ENCODE measurements at places on chromosomes 12 and 14.

GRCh38 chr14:22594156-22594716 is 3.9 kb upstream of the ABHD4 start:
- no peaks in the 10 kb centered on the region for H3K27me3 ChIP-seq
- no peak overlapping the region for H3K4me3 ChIP-seq
- no peak for DNase-seq
- H3K36me3 ChIP-seq: no peaks in the 10 kb centered on the region

DNA sequence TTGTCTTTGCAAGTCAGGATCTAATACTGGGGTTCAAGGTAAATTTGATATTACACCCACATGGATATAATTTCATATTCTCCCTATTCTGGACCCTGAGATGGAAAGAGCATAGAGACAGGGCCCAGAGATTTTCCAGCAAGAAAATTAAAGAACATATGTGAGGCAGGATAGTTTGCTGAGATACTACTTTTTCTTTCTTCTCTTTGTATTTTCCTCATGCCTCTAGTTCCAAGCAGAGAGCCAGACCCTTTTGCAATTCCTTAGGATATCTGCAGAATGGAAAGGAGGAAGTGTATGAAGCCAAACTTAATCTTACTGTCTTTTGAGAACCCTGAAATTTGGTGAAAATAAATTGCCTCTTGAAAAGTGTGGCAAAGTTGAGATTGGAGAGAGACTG is 34.0 kb upstream of the RNASE3 start:
- H3K27me3 ChIP-seq: no peaks in the 10 kb centered on the region
- H3K4me3 ChIP-seq: no peak overlapping the region
- no peaks in the 10 kb centered on the region for H3K36me3 ChIP-seq
- no peak for DNase-seq

GRCh38 chr12:124919521-124920352 is 5.3 kb upstream of the UBC start:
- H3K4me3 ChIP-seq: no peak overlapping the region
- peaks cover 33% of the 10 kb centered on the region for H3K4me1 ChIP-seq
- H3K36me3 ChIP-seq: no peaks in the 10 kb centered on the region
- DNase-seq: peak; percentile 0
- peak overlapping the region; percentile 97 for H3K27ac ChIP-seq
- no peaks in the 10 kb centered on the region for H3K27me3 ChIP-seq

DNA sequence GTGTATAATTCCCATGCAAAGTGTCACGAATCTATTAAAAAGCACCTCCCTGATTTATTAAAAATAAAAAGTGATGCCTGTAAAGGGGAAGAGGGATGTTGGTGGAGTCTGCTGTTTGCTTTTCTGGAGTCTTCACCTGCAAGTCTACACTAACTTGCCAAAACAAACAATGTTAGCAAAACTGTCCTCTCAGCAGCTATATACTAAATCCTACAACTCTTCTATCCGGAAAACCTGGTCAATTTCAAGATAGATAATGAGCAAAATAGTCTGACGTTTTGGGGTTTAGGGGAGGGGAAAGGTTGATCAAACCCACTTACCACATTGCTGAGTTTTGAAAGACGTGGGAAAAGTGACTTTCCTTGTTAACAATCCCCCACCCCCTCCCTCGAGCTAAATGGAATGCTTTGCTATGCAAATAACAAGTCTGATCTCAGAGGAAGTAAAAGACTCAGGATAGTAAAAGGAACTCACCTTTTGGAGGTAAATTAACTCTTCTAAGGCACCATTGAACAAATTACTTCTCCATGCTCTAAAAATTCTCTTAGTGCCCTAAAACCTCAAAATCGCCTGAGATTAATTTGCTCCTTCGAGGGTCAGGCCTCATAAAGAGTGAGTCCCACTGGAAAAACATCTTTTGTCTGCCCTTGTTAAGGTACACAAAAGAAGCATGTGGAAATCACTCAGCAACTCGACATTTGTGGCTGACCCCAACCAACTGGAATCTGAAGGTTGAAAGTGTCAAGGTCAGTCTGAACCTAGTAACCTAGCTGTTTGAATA is 13.5 kb downstream of the BMP4 start:
- no peak overlapping the region for H3K27ac ChIP-seq
- no peak for DNase-seq
- H3K36me3 ChIP-seq: no peaks in the 10 kb centered on the region

DNA sequence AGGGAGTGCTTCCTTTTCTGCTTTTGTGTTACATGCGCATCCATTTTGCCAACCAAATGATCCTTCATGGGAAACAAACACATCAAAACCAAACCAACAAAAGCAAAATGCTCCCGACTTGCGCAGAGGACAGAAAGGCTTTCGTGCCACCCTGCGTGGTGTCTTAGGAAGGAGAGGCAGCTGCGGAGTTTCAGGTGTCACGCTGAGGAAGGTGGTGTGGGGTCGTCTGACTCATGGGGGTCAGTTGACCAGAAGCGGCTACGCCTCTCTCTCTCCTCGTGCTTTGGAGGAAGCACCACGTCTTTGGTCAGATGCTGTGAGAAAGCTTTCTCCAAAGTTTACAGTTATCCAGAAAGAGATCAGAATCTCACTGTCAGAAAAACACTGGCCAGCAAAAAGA is 7.9 kb downstream of the EMP1 start:
- no peak overlapping the region for H3K4me3 ChIP-seq
- H3K27me3 ChIP-seq: no peaks in the 10 kb centered on the region
- no peaks in the 10 kb centered on the region for H3K36me3 ChIP-seq
- H3K4me1 ChIP-seq: no peaks in the 10 kb centered on the region

DNA sequence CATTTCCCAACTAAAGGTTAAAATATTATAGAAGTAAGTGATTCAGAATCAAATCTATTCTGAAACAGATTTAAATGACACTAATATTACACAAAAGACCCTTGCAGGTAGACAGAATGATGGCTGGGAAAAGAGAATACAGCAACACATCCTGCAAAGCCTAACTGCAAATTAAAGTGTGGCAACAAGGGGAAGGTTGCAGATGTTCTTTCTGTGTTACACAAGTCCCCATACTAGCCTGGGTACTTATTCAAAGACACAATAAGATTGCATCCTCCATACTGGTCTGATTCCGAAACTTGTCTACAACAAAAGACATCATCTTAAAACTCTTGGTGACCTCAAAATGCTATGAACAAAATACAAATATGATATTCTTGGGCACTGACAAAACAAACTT is 50.5 kb downstream of the R3HDM2 start:
- H3K27me3 ChIP-seq: no peaks in the 10 kb centered on the region
- no peaks in the 10 kb centered on the region for H3K4me1 ChIP-seq
- no peaks in the 10 kb centered on the region for H3K36me3 ChIP-seq
- no peak for DNase-seq

DNA sequence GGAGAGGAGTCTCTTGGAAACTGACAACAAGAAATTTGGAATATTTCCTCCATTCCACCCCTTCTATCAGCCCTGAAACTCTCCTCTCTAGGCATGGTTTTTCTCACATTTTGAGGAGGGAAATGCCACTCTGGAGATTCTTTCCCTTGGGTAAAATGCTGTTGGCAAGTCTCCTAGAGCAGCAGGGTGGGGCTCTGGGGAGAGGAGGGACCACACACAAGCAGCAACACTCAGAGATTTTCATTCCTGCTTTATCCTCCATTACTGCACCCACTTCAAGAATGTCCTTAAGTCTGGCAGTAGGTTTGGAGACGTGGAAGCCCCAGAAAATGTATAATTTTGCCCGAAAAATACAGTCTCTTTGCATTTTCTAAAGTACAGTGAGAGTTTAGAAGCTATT is 130.8 kb upstream of the FLRT2 start:
- no peak overlapping the region for H3K4me3 ChIP-seq
- no peak for DNase-seq
- peaks cover 20% of the 10 kb centered on the region for H3K4me1 ChIP-seq

- H3K27me3 ChIP-seq: no peaks in the 10 kb centered on the region
- H3K4me1 ChIP-seq: no peaks in the 10 kb centered on the region
- no peak overlapping the region for H3K27ac ChIP-seq
- H3K36me3 ChIP-seq: no peaks in the 10 kb centered on the region
- H3K4me3 ChIP-seq: no peak overlapping the region
Observed at GRCh38 chr12:54522243-54522642, 24.7 kb downstream of the NCKAP1L start.

DNA sequence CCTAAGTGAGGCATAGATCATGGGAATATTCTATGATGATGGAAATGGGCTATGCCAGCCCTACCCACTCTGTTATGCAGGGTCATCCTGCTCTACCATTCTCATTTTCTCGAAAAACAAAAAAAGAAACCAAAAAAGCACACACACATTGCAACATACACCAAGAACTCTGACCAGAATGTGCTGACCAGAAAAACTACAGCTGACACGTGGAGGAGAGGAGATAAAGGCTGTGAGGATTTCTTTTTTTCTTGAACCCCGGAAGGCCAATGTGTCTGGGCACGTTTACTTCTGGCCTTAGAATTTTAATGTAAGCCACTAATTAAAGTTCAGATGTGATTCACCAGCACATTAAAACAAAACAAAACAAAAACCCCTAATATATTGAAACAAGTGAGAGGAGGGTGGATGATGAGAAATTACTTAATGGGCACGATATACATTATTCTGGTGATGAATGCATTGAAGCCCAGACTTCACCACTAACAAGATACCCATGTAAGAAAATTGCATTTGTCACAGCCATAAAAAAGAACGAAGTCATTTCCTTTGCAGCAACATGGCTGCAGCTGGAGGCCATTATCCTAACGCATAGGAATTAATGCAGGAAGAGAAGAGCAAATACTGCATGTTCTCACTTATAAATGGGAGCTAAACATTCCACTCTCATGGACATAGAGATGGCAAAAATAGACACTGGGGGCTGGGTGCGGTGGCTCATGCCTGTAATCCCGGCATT is 66.3 kb upstream of the PLEKHG3 start:
- H3K27ac ChIP-seq: no peak overlapping the region
- DNase-seq: no peak
- no peaks in the 10 kb centered on the region for H3K4me1 ChIP-seq
- H3K4me3 ChIP-seq: no peak overlapping the region
- no peaks in the 10 kb centered on the region for H3K27me3 ChIP-seq

DNA sequence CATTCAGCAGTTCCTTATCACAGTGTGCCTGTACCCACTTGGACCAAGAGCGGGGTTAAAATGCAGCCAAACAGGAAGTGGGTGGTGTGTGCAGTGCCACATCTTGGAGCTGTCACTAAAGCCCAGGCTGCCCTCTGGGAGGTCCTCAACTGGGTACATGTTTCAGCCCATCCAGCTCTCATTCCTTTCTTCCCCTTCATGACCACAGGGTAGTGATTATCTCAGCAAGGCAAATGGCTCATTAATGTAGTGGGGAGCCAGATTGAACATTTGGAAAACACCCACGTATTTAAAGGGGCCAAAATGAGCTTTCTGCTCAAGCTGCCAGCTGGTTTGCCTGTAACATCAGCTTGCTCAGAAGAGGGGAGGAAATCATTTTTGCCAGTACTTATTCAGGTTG is 210.8 kb upstream of the BTG1 start:
- no peak overlapping the region for H3K27ac ChIP-seq
- no peaks in the 10 kb centered on the region for H3K36me3 ChIP-seq
- no peak overlapping the region for H3K4me3 ChIP-seq
- DNase-seq: no peak
- no peaks in the 10 kb centered on the region for H3K4me1 ChIP-seq

- no peak overlapping the region for H3K27ac ChIP-seq
- DNase-seq: peak; percentile 18
- H3K4me3 ChIP-seq: no peak overlapping the region
- no peaks in the 10 kb centered on the region for H3K27me3 ChIP-seq
- H3K36me3 ChIP-seq: peaks cover 13% of the 10 kb centered on the region
Observed at GRCh38 chr14:92944976-92945375, 22.0 kb downstream of the CHGA start.

DNA sequence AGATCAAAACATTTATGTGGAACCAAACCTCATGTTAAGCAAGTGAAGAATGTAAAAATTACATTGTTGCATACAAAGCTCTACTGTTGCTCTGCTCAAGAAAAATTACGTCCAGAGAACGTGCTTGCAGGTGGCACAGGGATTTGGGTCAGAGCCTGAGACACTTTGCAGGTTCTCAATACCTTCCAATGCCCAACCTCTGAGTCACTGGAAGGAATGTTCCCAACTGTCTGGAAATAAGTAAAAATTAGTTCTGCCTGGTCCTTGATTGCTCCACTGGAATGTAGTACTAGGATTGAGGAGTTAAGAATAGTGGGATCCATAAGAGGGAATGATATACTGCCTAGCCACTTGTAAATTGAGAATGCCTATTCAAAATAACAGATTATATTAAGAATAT is 2.8 kb upstream of the IFNG start:
- H3K27me3 ChIP-seq: no peaks in the 10 kb centered on the region
- H3K36me3 ChIP-seq: no peaks in the 10 kb centered on the region
- no peak overlapping the region for H3K4me3 ChIP-seq
- no peak overlapping the region for H3K27ac ChIP-seq

- no peak overlapping the region for H3K4me3 ChIP-seq
- no peaks in the 10 kb centered on the region for H3K36me3 ChIP-seq
- no peaks in the 10 kb centered on the region for H3K27me3 ChIP-seq
- no peak for DNase-seq
Observed at GRCh38 chr12:46299851-46300250, 31.0 kb upstream of the SLC38A1 start.

DNA sequence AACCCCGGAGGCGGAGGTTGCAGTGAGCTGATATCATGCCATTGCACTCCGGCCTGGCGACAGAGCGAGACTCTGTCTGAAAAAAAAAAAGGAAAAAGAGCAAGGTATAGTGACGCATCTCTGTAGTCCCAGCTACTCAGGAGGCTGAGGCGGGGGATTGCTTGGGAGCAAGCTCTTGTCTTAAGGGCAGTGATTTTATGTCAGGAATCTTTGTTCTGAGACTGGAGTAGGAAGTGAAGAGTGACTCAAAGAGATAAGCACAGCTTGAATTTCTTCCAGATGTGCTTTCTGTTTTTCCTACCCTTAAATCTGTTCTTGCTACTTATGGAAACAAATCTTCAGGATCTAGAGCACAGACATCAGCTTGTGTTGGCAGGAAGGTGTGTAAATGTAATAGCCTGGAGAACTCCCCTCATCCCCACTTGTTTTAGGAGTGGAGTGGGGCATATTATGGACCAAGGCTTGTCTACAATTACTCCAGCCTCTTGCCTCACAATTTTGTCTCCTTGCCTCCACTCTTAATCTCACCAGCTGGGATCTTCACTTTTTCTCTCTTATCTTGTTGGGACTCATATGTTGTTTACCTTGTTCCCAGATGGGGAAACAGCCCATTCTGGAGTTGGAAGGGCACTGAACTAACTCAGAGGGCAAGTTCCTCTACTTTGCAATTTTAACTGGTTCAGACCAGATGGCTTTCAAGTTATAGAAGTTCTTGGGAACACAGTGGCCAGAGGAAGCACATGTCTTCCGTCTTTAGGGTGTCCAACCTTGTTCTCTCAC is 7.5 kb downstream of the TMED2 start:
- H3K36me3 ChIP-seq: peaks cover 78% of the 10 kb centered on the region
- peaks cover 24% of the 10 kb centered on the region for H3K4me1 ChIP-seq
- H3K4me3 ChIP-seq: no peak overlapping the region
- H3K27ac ChIP-seq: no peak overlapping the region

GRCh38 chr14:24315807-24316596 is 4.7 kb downstream of the LTB4R start:
- H3K4me1 ChIP-seq: peaks cover 4% of the 10 kb centered on the region
- no peaks in the 10 kb centered on the region for H3K36me3 ChIP-seq
- DNase-seq: peak; percentile 70
- H3K27ac ChIP-seq: no peak overlapping the region
